ENCODE measurements at places on chromosomes 4 and X.

DNA sequence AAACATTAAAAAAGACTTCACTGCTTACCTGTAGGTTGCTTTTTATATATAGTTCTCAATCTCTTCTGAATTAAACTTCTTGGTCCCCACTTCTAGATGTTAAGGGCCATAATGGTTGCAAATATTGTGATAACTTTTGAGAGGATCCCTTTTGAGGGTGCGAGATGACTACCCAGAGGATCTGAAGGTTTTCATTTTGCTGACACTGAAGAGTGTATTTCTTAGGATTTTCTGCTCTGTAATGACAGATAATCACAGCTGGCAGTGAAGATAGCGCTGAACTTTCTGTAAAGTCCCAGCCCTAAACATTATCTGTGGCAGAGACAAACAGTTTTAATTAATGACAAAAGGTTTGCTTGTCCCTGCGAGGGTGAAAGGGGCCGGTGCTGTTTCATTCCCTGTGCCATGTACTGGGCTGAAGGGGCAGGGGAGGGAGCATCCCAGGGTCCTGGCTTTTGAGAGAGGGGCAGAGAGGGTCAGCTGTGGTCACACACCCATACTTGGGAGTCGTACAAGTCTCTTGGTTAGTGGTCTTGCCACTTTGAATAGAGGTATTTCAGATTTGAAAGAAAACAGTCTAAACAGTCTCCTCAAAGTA lies 22.2 kb downstream of the CLCN4 start:
- DNase-seq = no peak

DNA sequence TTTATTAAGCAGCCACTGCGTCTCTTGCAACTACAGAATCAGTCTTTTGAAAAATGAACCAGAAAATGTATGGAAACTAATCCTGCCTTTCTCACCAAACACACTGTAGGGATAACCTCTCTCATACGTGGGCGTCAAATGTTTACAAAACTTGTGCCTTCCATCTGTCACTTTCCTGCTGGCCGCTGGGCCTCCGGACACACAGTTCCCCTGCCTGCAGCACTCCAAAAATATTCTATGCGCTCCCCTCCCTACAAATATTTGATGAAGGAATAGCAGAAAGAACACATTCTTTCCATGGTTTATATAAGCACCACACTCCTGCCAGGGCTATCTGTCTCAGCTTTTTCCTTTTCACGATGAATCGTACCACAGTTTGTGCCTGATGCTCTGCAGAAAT lies 14.9 kb upstream of the CYTL1 start:
- no peak for DNase-seq

DNA sequence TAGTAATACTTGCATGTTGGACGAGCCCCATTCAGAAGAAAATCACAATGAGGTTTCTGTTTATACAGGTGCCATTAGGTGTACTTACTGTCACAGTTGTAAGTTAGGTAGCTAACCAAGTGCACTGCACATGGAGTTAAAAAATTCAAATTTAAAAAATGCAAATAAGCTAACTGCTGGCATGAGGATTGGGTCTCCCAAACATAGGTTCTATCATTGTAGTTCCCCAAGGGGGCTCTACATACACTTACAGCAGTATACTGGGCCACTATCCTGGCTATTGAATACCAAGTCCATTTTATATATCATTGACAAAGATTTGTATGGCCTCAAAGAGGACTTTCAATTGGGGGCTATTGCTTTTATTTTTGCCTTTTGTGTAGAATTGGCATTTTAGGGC lies 153.4 kb downstream of the FMR1NB start:
- no peak for DNase-seq

GRCh38 chr4:152962150-152962549 lies 26.0 kb downstream of the FHDC1 start:
- no peak for DNase-seq

DNA sequence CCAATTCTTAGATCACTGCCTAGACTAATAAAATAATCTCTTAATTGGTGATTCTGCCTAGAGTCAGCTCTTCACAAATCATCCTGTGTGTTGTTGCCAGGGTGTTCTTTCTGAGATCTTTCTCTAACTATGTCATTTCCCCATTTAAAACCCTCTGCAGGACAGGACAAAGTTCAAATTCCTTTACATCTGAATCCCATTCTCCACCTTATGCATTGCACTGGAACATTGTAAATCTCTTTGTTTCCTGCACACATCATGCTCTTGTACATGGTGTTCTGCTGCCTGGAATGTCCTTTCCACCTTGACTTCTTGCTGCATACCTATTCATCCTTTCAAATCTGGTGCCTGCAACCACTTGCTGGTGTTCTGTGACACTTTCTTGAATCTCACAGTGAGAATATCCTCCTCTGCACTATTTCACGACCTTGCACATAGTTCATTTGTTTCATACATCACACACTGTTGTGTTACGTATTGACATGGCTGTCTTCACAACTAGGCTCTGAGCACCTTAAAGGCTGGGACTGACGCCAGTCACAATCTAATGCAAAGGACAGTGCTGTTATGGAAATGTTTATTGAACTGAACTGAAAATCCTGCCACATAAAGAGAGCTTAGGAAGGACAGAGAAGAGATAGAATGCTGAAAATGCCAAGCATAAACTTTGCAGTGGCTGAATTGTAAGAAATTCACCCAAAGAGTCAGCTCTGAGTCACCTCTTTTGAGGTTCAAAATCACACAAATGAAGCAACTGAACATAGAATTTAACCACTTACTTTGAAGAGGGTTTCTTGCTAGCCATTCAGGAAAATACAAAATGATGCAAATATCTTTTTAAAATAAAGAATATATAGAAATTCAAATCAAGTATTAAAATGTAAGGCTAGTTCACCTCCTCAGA lies 26.4 kb upstream of the SMIM14 start:
- no peak for DNase-seq

DNA sequence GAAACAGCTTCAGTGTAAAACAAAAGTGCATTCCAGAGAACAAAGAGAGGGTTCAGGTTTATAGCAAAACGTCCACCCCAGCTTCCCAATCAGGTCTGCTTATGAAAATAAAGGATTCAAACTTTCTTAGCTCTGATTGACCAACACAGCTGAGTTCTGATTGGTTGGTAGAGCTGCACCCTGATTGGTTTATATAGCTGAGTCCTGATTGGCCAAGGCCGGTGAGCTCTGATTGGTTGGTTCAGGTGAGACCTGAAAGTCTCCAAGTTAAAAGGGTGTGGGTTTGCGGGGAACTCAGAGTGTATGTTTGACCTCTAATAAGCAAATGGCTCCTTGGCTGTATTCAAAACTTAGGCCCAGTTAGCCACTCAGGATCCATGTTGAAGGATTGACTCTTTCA lies 20.9 kb downstream of the CLRN2 start:
- no peak for DNase-seq

DNA sequence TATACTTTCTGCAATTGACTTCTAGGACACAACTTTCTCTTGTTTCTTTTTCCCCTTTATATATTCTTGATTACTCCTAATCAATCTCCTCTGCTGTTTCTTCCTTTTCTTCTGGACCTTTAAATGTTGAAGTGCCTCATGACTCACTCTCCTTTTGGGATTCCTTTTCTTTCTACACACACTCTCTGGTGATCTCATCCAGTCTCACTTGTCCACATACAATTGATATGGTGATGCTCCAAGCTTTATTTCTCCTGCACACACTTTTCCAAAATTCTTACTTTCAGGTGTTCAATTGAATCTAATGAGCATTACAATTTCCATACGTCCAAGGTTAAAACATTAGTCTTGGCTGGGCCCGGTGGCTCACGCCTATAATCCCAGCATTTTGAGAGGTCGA lies 794.8 kb upstream of the EPHA5 start:
- DNase-seq = no peak

GRCh38 chr4:166675411-166675810 lies 558.9 kb downstream of the SPOCK3 start:
- DNase-seq = no peak

All from activated naive CD4-positive, alpha-beta T cell treated with anti-CD3 and anti-CD28 coated beads, Interleukin-2, amount 10 ng/mL, durations not matched to agents 7 days and 5 days (primary cell).